Heart right ventricle (tissue), 16 donors: ENCODE measurements at places on chromosomes 2 and 18. TPM values are rescaled to one million over a fixed set of nuclear protein-coding genes. Genes with fewer than 3 reads are reported as not detected.

Gene PROC
- not detected for total RNA-seq

Gene CYP1B1
- 31.7 TPM for total RNA-seq

Gene NEDD4L
- 50.8 TPM for total RNA-seq

Gene FAP
- total RNA-seq: 6.6 TPM

Gene SERPINB13
- not detected for total RNA-seq

Gene CFLAR
- 257 TPM for total RNA-seq

Gene RMDN2
- total RNA-seq: 5.5 TPM

DNA sequence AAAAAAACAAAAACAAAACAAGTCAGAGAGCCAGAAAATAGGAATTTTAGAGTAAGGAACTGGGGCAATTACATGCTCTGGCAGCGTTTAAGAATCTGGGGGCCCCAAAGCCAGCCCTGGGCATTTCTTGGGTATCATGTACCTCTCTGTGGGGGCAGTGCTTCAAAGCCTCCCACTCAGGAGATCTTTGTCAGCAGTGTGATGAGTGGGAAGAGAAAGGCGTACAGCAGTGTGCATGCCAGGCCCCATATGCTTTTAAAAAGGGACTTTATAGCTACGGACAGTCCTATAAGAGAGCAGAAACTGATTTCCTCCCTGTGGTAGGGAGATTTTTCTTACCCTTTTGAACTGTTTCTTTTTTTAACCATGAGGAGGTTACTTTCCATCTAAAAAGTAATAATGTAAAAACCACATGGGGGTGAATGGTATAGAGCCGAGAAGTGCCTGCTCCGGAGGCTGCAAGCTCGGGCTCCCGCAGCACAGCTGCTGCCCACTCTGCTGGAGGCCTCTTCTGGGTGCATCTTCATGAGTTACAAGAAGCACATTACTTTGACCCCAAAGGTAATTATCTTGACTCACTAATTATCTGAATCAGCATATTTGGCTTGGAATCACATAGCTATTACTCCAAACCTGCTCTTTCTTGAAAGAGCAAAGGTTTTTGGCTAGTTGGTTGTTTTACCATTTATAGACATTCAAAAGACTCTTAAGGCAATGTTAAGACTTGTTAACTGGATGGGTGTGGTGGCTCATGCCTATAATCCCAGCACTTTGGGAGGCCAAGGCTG is 46.4 kb downstream of the PROC start:
- H3K4me3 ChIP-seq: no peak overlapping the region
- H3K4me1 ChIP-seq: no peaks in the 10 kb centered on the region
- no peak for DNase-seq
- no peaks in the 10 kb centered on the region for H3K27me3 ChIP-seq
- H3K36me3 ChIP-seq: peaks cover 18% of the 10 kb centered on the region

DNA sequence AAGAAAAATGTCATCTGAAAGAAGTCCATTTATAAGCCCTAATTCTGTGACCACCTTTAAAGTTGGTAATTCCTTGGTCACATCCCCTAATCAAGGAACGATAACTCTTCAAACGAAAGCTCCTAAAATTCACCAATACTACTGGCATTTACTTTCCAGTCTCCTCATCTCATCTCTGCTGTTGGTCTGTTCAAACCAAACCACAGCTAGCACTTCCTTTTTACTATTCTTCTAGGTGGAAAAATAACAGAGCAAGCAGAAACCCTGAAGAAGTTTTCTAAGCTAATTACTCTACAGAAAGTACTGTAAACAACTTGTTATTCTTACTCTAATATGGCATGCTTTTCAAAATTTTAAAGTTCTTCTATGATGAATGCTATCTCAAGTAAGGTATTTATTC is 21.6 kb downstream of the TIA1 start:
- no peak overlapping the region for H3K4me3 ChIP-seq
- H3K36me3 ChIP-seq: peaks cover 78% of the 10 kb centered on the region
- no peaks in the 10 kb centered on the region for H3K27me3 ChIP-seq
- no peaks in the 10 kb centered on the region for H3K4me1 ChIP-seq

- H3K4me3 ChIP-seq: no peak overlapping the region
- DNase-seq: no peak
- H3K27me3 ChIP-seq: no peaks in the 10 kb centered on the region
- peaks cover 18% of the 10 kb centered on the region for H3K4me1 ChIP-seq
Observed at GRCh38 chr18:62802523-62802922, 87.2 kb downstream of the PHLPP1 start.

DNA sequence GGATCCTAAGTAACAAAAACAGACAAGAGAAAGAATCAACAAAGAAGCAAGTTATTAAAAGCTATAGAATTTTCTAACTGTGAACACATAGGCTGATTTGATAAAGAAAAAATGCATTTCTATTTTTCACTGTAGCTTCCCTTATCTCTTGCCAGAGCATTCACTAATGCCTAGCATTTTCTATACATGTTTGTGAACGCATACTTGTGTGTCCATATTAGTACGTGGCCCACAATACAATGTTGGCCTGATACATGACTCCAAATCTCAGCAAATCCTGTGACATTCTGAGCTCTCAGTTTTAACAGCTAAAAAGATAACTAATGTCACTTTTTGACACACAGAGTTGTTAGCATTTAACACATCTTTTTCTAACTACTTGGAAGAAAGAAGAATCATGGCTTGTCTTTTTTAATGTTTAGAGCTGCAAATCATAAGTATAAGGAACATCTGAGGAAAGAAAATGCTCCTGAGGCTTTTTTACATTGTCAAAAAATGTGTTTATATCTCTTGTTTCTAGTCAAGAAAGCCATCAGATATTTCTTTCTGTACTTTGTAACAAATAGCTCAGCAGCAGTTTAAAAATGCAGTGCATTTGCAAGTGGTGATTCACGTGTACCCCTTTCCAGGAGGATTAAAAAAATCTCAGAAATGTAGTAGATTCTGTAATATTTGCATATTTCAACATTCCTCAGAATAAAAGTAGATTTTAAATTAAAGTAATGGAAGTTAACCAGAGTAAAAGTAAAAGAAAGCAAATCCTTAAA is 1646.8 kb upstream of the TMEFF2 start:
- H3K27me3 ChIP-seq: no peaks in the 10 kb centered on the region
- no peaks in the 10 kb centered on the region for H3K36me3 ChIP-seq
- H3K4me3 ChIP-seq: no peak overlapping the region
- no peak overlapping the region for H3K27ac ChIP-seq

DNA sequence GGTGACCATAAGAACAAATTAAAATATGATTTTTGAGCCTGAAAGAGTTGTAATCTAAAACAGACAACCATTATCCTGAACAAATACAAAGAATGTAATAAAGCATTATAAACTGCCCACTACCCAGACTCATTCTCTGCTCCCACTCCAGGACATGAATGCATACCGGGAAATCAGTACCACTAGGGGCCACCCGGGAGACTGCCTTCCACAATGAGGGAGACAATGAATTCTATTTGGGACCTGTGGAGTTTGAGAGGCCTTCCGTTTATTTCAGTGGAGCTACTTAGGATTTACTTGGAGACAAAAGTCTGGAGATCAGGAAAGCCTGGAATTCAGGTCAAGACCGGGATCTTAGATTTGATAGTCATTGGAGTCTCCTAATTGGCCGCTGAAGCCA is 50.0 kb downstream of the NAB1 start:
- H3K36me3 ChIP-seq: peaks cover 2% of the 10 kb centered on the region
- no peak overlapping the region for H3K4me3 ChIP-seq
- H3K27ac ChIP-seq: no peak overlapping the region
- no peaks in the 10 kb centered on the region for H3K4me1 ChIP-seq
- DNase-seq: no peak
- no peaks in the 10 kb centered on the region for H3K27me3 ChIP-seq

- H3K36me3 ChIP-seq: peaks cover 33% of the 10 kb centered on the region
- DNase-seq: no peak
- no peak overlapping the region for H3K4me3 ChIP-seq
- no peaks in the 10 kb centered on the region for H3K27me3 ChIP-seq
- no peaks in the 10 kb centered on the region for H3K4me1 ChIP-seq
Observed at GRCh38 chr18:70172225-70172624, 33.3 kb downstream of the RTTN start.

GRCh38 chr2:7982054-7982453 is 699.8 kb upstream of the ID2 start:
- no peaks in the 10 kb centered on the region for H3K27me3 ChIP-seq
- H3K4me1 ChIP-seq: no peaks in the 10 kb centered on the region
- DNase-seq: no peak
- no peak overlapping the region for H3K4me3 ChIP-seq
- no peak overlapping the region for H3K27ac ChIP-seq

GRCh38 chr2:9952856-9953503 is 1.5 kb downstream of the GRHL1 start:
- peaks cover 8% of the 10 kb centered on the region for H3K4me1 ChIP-seq
- no peaks in the 10 kb centered on the region for H3K36me3 ChIP-seq
- no peak for DNase-seq
- H3K4me3 ChIP-seq: no peak overlapping the region

DNA sequence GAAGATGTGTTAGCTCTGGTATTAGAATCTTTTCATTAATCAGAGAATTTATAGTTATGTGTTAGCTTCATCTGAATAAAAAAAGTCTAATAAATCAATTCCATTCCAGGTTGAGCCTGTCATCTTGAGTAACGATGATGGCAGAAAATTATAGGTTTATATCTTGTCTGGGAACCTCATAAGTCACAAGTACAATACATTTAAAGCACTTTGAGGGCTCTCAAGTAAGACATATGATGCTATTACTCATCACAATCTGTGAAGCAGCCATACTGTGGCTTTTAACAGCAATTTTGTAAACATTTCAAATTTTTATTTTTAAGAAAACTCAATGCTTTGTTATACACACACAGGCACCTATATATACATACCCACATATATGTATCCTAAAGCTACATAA is 484.1 kb upstream of the VRK2 start:
- H3K36me3 ChIP-seq: no peaks in the 10 kb centered on the region
- no peaks in the 10 kb centered on the region for H3K27me3 ChIP-seq
- no peaks in the 10 kb centered on the region for H3K4me1 ChIP-seq
- H3K4me3 ChIP-seq: no peak overlapping the region
- H3K27ac ChIP-seq: no peak overlapping the region

- H3K27me3 ChIP-seq: no peaks in the 10 kb centered on the region
- no peaks in the 10 kb centered on the region for H3K36me3 ChIP-seq
- no peak overlapping the region for H3K4me3 ChIP-seq
- DNase-seq: no peak
- H3K27ac ChIP-seq: no peak overlapping the region
Observed at GRCh38 chr18:26502823-26503222, 45.5 kb downstream of the KCTD1 start.

DNA sequence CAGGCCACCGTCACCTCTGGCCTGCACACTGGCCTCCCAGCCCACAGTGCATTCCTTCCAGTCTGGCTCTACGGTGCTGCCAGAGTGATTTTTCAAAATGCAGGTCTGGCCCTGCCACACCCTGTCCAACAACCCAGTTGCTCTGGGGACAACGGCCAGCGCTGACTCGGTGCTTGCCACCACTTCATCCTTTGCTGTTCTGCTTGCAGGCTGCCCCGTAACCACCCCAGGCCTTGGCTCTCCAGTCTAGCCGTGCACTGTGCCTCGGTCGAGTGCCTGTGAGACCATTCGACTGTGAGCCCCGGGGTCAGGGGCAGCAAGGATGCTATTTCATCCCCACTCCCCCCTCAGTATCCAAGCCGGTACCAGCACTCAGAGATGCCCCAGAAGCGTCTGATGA is 262.6 kb downstream of the KLHL29 start:
- H3K4me3 ChIP-seq: no peak overlapping the region
- no peaks in the 10 kb centered on the region for H3K36me3 ChIP-seq
- no peak overlapping the region for H3K27ac ChIP-seq
- no peak for DNase-seq
- no peaks in the 10 kb centered on the region for H3K27me3 ChIP-seq

- peaks cover 17% of the 10 kb centered on the region for H3K4me1 ChIP-seq
- H3K27me3 ChIP-seq: peaks cover 95% of the 10 kb centered on the region
- no peak for DNase-seq
- H3K4me3 ChIP-seq: no peak overlapping the region
Observed at GRCh38 chr2:176138923-176139660, 9.6 kb downstream of the HOXD8 start.

GRCh38 chr2:160474891-160475787 is 18.5 kb downstream of the RBMS1 start:
- H3K27ac ChIP-seq: no peak overlapping the region
- DNase-seq: no peak
- no peaks in the 10 kb centered on the region for H3K27me3 ChIP-seq
- no peaks in the 10 kb centered on the region for H3K36me3 ChIP-seq

GRCh38 chr2:1494906-1495305 is 81.6 kb downstream of the TPO start:
- H3K27me3 ChIP-seq: no peaks in the 10 kb centered on the region
- no peak overlapping the region for H3K27ac ChIP-seq
- no peak overlapping the region for H3K4me3 ChIP-seq
- no peaks in the 10 kb centered on the region for H3K4me1 ChIP-seq
- DNase-seq: no peak

- H3K27me3 ChIP-seq: no peaks in the 10 kb centered on the region
- H3K4me3 ChIP-seq: no peak overlapping the region
- no peaks in the 10 kb centered on the region for H3K36me3 ChIP-seq
- DNase-seq: no peak
- H3K27ac ChIP-seq: peak overlapping the region; percentile 99
Observed at GRCh38 chr2:64650722-64651338, 2.9 kb downstream of the SERTAD2 start.

DNA sequence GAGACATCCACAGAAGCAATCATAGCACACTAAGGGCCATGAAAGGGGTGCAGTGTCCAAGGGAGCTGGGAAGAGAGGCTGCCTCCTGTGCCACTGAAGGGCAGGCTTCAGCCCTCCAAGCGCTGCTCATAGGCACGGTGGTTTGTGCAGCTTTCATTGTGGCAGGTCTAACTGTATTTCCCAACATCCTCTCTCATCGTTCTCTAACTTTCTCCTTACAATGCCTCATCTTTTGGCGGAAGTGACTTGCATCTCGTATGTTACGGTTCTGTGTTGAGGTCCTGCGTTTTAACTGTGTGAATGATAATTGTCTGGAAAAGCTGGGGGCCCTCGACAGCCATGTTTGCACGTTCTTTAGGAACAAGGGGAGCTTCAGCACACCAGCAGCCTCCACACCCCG is 213.9 kb downstream of the GBX2 start:
- H3K4me3 ChIP-seq: no peak overlapping the region
- H3K4me1 ChIP-seq: no peaks in the 10 kb centered on the region
- no peak for DNase-seq
- H3K27ac ChIP-seq: no peak overlapping the region
- H3K36me3 ChIP-seq: no peaks in the 10 kb centered on the region

GRCh38 chr2:200619279-200619678 is 33.5 kb downstream of the AOX1 start:
- DNase-seq: no peak
- H3K27ac ChIP-seq: no peak overlapping the region
- no peaks in the 10 kb centered on the region for H3K4me1 ChIP-seq
- no peak overlapping the region for H3K4me3 ChIP-seq
- no peaks in the 10 kb centered on the region for H3K36me3 ChIP-seq

GRCh38 chr2:126429103-126429502 is 226.9 kb upstream of the GYPC start:
- H3K27me3 ChIP-seq: no peaks in the 10 kb centered on the region
- H3K27ac ChIP-seq: no peak overlapping the region
- no peak for DNase-seq
- no peaks in the 10 kb centered on the region for H3K4me1 ChIP-seq

GRCh38 chr18:50606609-50607008 is 46.7 kb downstream of the MAPK4 start:
- no peaks in the 10 kb centered on the region for H3K4me1 ChIP-seq
- H3K27me3 ChIP-seq: no peaks in the 10 kb centered on the region
- no peak overlapping the region for H3K4me3 ChIP-seq
- H3K36me3 ChIP-seq: no peaks in the 10 kb centered on the region
- H3K27ac ChIP-seq: peak overlapping the region; percentile 62

GRCh38 chr2:28343184-28343942 is 49.3 kb upstream of the FOSL2 start:
- no peak overlapping the region for H3K4me3 ChIP-seq
- H3K36me3 ChIP-seq: peaks cover 5% of the 10 kb centered on the region
- H3K4me1 ChIP-seq: peaks cover 23% of the 10 kb centered on the region
- H3K27me3 ChIP-seq: no peaks in the 10 kb centered on the region
- H3K27ac ChIP-seq: peak overlapping the region; percentile 72
- no peak for DNase-seq
